GM23338 (cell line): ENCODE measurements at places on chromosomes 11 and 22. TPM values are rescaled to one million over a fixed set of nuclear protein-coding genes. Genes with fewer than 3 reads are reported as not detected.

DNA sequence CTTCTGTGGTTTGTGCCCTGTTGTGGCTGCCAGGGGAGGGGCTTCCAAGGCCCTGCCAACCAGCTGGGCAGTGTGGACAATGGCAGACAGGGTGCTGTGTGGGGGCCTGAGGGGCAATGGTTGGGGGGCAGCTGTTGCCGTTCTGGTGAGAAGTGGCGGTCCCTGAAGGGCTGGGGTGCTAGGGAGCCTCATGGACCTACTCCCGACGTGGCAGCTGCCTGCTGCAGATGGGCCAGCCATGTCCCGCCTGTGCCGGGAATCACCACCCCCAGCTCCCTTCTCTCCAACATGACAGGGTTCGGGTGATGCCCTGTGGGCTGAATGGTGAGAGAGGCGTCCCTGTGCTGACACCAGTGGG lies 74.2 kb downstream of the KCNQ1 start:
- no peaks in the 10 kb centered on the region for H3K36me3 ChIP-seq
- no peak for DNase-seq
- H3K27ac ChIP-seq, result no peak overlapping the region
- H3K4me3 ChIP-seq, result no peak overlapping the region
- no peaks in the 10 kb centered on the region for H3K27me3 ChIP-seq

Gene RCOR2
- total RNA-seq, result 60.1 and 66.9 TPM in 2 replicates

DNA sequence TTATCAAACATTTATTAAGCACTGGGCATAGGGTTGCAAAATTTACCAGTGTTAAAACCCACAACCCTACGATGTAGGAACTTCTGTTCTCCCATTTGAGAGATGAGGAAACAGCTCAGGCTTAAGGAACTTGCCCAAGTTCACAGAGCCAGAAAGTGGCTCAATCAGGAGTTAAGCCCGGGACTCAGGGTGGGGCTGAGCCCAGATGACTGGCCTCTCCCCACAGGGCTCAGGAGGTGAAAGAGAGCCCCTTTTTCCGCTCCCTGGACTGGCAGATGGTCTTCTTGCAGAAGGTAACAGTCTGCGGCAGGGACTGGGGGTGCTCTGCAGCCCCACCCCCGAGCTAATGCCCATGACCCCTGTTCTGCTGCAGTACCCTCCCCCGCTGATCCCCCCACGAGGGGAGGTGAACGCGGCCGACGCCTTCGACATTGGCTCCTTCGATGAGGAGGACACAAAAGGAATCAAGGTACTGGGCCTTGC lies 5.6 kb upstream of the ANKRD13D start:
- no peak for DNase-seq
- no peaks in the 10 kb centered on the region for H3K27me3 ChIP-seq
- no peak overlapping the region for H3K4me3 ChIP-seq
- H3K27ac ChIP-seq, result no peak overlapping the region
- H3K4me1 ChIP-seq, result peaks cover 10% of the 10 kb centered on the region
- peaks cover 7% of the 10 kb centered on the region for H3K36me3 ChIP-seq

DNA sequence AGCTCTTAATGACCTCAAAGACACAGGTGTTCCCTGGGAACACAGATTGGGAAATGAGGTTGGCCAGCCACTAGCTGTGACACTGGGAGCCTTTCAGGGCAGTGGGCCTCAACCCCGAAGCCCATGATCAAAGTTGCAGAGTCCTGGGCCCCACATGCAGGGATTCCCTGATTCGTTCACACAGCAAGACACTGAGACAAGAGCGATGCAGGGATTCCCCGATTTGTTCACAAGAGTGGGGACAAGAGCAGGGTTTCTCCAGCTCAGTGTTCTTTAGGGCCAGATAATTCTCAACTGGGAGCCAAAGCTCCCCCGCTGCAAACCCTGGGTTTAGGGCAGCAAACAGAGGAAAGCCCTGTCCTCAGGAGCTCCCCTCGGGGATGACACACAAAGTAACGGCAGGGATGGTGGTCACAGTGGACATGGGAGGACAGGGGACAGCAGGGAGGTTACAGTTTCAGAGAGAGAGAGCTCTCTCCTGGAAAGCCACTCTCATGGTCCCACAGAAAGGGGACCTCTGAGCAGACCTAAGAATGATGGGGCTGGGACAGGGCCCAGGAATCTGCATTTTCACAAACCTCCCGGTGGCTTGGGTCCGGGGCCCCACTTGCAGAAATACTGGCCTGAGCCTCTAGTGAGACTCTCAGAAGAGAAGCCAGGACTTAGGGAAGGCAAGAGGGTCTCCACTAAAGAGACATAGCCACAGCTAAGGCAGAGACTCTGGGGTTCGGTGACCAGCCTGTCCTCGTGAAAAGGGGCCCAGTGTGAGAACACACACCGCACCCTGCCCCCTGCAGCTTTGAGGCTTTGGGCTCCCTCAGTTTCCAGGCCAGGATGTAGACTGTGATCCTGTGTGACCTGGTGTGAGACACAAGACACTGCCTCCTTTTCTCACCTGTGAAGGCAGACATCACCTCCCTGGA lies 7.4 kb upstream of the GNAZ start:
- 0 out of 2 replicates have a peak, but pooled peaks cover 6% of the 10 kb centered on the region for H3K27me3 ChIP-seq
- H3K36me3 ChIP-seq, result no peaks in the 10 kb centered on the region
- H3K4me3 ChIP-seq, result no peak overlapping the region
- no peaks in the 10 kb centered on the region for H3K4me1 ChIP-seq

Gene MYO7A
- total RNA-seq, result 2.3 and 5.4 TPM in 2 replicates

Gene MB
- not detected in 2 replicates for total RNA-seq

Gene OR4C45
- total RNA-seq, result not detected in 2 replicates

GRCh38 chr11:100888836-100889235 lies 201.7 kb downstream of the ARHGAP42 start:
- no peak overlapping the region for H3K4me3 ChIP-seq
- no peak for DNase-seq
- H3K4me1 ChIP-seq, result no peaks in the 10 kb centered on the region
- no peaks in the 10 kb centered on the region for H3K36me3 ChIP-seq

Gene PGA5
- total RNA-seq, result 0.12 and 0.52 TPM in 2 replicates

DNA sequence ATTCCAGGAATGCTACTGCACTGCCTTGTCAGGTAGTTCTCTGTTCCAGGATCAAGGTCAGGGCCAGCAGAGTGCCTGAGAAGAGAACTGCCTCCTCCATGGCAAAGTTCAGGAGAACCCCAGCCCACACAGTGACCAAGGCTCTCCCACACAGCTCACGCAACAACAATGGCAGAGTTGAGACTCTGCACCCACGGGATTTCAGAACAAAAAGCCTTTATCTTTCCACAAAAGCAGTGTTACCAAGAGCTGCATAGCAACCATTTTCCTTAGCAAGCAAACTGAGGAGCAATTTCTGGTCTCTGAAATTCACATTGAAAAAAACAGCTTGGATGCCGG lies 11.1 kb downstream of the PLAAT3 start:
- H3K27ac ChIP-seq, result no peak overlapping the region
- DNase-seq, result no peak
- H3K4me1 ChIP-seq, result peaks cover 13% of the 10 kb centered on the region
- H3K4me3 ChIP-seq, result no peak overlapping the region

DNA sequence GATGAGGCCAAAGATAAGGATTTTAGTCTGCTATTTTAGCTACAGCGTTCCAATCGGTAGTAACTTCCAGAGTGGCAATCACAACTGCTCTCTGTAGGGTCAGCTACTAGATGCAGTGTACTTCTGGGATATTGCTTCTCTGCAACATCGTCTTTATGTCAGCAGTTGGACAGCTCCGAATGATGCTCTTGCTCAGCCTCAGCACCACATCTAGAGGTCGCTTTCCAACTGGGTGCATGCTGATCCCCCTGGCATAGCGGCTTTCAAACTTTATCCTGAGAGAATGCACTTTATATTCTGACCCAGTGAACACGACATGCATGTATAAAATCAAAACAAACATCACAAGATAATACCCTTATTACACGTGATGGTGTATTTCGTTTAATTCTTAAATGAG lies 219.6 kb downstream of the C11orf87 start:
- no peak overlapping the region for H3K27ac ChIP-seq
- no peaks in the 10 kb centered on the region for H3K27me3 ChIP-seq
- H3K36me3 ChIP-seq, result no peaks in the 10 kb centered on the region
- no peaks in the 10 kb centered on the region for H3K4me1 ChIP-seq
- peak; percentile 78 for DNase-seq

Gene OR5L2
- not detected in 2 replicates for total RNA-seq

Gene GDPD4
- total RNA-seq, result not detected in 2 replicates

- no peak overlapping the region for H3K27ac ChIP-seq
- H3K4me1 ChIP-seq, result no peaks in the 10 kb centered on the region
- DNase-seq, result no peak
- no peak overlapping the region for H3K4me3 ChIP-seq
These were observed 23.5 kb downstream of the CHST1 start for GRCh38 chr11:45641961-45642360.

GRCh38 chr11:94895451-94895850 lies 77.9 kb downstream of the CWC15 start:
- DNase-seq, result no peak
- H3K36me3 ChIP-seq, result no peaks in the 10 kb centered on the region
- no peak overlapping the region for H3K4me3 ChIP-seq
- H3K27ac ChIP-seq, result no peak overlapping the region
- no peaks in the 10 kb centered on the region for H3K4me1 ChIP-seq

Gene GGTLC3
- total RNA-seq, result not detected in 2 replicates

DNA sequence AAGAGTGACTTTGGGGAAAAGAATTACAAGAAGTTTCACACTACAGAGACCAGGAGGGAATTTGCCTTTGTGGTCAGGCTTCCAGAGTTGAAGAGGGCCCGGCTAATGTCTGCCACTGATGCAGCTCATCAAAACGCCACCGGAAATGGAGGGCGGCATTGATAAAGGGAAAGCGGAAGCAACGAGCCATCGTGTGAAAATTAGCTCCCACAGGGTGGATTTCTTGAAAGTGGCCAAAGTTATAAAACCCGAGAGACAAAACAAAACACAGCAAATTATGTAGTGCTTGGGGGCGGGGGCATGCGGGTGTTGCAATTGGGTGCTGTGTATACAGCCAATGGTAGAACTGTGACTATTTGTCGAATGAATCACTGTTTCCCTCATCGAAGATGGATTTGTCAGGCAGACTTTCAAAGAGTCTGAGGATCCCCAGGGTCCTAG lies 113.0 kb downstream of the ADAMTS15 start:
- no peak for DNase-seq
- H3K27me3 ChIP-seq, result no peaks in the 10 kb centered on the region
- no peaks in the 10 kb centered on the region for H3K4me1 ChIP-seq

Gene SLC43A1
- total RNA-seq, result 49.7 and 49.8 TPM in 2 replicates

Gene MUC2
- total RNA-seq, result not detected in 2 replicates

Gene PKDREJ
- not detected in 2 replicates for total RNA-seq

- DNase-seq, result no peak
- no peaks in the 10 kb centered on the region for H3K27me3 ChIP-seq
These were observed 12.6 kb upstream of the IL18BP start for GRCh38 chr11:71986131-71986530.
